ENCODE measurements at places on chromosomes 7 and 10.

GRCh38 chr7:26700386-26700785, 164.0 kb downstream of the SKAP2 start:
- DNase-seq, result no peak

DNA sequence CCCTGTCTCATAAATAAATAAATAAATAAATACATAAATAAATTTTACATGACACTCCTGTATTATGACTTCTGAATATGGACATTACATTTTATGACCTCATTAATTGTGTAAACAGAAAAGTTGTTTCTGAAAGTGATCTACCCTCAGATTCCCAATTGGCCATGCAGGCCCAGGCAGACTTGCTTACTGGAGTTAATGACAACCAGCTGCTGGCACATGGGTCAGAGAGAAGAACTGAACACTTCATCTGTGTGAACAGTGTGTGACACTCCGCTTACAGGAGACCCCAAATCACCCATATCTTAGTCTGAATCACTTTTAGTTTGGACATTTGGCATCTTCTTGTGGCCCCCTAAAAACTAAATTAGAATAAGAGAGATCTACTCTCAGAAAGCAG, 31.4 kb downstream of the PARP12 start:
- no peak for DNase-seq

DNA sequence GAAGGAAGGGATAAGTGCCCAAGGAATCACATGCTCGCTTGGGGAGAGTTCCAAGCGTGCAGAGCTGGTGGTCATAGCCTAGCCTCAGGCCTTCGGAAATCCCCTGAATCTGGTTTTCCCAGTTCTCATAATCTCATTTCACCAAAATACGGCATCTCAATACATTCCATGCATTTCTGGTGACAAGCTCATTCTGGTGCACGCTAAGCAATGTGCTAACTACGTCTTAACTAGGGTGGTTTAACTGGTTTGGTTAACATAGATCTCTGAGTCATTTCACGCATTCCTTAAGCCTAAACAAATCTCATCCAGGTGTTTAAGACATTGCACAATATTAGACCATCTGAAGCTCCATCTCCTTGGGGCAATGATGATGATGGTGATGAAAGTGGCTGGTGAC, 72.9 kb upstream of the STEAP1B start:
- peak; percentile 80 for DNase-seq

DNA sequence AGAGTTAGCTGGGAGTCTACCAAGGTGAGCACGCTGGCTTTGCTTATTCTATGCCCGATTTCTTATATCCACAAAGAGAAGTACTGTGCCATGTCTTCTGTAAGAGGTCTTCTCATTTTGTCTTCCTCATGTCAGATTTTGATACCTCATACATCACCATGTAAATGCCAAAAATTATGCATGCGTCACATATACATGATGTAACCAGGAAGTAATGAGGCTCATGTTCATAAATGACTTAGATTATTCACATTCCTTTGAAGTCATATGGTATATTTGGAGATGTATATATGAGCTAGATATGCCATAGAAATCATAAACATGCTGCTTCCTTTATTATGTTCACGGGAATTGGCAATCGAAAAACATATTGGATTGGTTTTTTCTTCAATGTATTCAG, 97.7 kb upstream of the CELF2 start:
- no peak for DNase-seq

GRCh38 chr7:21542891-21543527, at the start of gene DNAH11:
Gene DNAH11, plus strand, starts transcription at chr7:21543039. Its CDS starts 207 bp downstream, at chr7:21543246.
- no peak for DNase-seq

DNA sequence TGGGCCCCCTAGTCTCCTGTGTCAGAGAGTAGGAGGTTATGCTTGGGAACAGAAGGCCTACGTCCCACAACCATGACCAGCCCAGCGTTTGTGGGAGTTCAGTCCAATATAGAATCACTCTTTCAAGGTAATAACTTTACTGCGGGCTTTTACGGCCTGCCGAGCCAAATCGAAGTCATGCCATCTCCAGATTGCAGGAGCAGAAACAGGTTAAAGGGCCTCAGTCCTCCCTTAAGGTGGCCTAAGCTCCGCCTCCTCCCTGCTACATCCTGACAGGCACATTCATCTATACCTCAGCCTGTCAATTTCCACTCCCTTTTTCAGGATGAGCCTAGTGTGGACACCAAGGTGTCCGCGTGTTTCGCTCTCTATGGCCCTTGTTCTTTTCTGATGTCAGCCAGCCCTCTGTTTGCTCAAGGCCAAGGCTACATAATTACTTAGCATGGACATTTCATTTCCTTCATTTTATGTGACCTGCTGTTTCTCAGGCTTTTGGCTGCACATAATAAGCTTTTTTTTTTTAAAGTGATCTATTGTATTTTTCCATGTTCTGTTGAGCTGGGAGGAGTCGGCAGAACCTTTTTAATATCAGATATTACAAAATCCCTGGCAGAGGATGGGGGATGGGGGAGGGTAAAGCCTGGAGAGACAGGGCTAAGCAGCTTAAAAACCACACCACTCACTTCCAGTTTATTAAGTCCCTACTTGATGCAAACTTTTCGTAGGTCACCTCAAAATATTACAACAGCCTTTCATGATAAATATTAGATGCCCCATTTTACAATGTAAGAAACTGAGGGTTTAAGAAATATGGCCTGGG, 84.6 kb downstream of the CACNB2 start:
- no peak for DNase-seq

- no peak for DNase-seq
Measured at GRCh38 chr10:61475449-61475873, 22.3 kb upstream of the TMEM26 start.

DNA sequence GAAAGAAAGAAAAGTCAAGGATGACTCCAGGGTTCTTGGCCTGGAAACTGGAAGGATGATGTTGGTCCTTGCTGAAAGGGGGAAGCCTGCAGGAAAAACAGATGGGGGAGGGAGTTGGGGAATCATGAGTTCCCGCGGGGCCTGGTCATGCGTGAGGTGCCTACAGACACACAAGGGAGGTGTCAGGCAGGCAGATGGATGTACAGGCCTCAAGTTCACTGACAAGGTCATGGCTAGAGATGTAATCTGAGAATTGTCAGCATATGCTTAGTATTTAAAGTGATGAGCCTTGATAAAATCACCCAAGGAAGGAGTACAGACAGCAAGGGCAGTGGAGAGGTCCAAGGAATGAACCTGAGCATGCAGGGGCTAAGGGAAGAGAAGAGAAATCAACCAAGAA, 46.8 kb downstream of the DLG5 start:
- DNase-seq, result no peak

- peak; percentile 27 for DNase-seq
Measured at GRCh38 chr10:96511044-96511945, 2.4 kb downstream of the TLL2 start.

DNA sequence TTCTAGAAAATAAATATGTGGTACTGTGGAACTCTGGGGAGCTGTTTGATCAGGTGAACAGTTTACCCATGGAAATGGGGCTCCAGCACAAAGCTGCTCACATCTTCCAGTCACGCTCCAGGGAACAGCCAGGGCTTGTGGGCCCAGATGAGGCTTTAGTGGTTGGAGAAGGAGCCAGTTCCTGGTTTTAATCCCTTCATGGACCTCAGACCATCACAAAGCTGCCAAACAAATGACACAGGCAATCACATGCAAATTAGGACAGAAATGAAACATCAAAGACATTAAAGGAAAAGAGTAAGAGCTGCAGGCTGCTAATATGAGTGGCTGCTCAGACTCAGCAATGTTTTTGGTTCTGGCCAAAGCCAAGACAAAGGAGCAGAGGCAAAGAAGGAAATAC, 2.2 kb upstream of the ATP6V0E2 start:
- no peak for DNase-seq

GRCh38 chr10:91036807-91037411, 116.0 kb upstream of the ANKRD1 start:
- DNase-seq, result no peak

- DNase-seq, result no peak
Measured at GRCh38 chr10:70508912-70509756, 30.6 kb downstream of the PALD1 start.

- DNase-seq, result no peak
Measured at GRCh38 chr7:7119729-7120128, 62.6 kb upstream of the C1GALT1 start.

DNA sequence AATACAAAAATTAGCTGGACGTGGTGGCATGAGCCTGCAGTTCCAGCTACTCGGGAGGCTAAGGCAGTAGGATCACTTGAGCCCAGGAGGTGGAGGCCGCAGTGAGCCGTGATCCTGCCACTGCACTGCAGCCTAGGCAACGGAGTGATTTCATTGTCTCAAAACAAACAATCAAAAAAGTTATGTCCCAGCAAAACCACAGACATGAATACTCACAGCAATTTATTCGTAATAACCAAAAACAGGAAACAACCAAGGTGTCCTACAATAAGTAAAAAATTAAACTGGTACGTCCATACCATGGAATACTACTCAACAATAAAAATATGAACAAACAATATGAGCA, 11.6 kb upstream of the CYTH3 start:
- DNase-seq, result no peak

DNA sequence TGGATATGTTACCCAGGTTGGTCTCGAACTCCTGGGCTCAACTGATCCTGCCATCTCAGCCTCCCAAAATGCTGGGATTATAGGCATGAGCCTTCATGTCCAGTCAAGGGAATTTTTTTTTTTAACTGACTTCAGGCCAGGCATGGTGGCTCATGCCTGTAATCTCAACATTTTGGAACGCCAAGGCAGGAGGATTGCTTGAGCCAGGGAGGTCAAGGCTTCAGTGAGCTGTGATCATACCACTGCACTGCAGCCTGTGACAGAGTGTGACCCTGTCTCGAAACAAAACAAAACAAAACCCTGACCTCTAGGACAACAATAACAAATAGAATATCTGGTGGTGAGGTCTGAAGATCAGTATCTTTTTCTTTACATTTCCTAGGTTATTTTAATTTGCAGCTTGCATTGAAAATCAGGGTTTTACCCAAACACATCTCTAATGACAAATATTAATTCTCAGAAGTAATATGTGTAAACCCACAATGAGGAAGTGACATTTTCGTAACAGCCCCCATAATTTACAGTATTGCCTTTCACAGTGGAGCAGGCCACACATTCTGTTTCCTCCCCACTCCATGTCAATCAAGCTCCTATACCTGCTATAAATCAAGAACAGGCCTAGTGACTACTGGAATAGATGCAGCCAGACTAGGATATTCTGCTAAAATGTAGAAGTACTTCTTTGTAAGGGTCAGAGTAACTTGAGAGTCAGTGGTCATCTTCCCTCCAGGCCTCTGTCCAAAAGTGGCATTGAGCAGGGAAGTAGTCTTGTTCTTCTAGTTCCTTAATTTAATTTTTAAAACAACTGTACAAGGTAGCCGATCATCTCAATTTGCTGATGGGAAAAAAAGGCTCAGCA, 43.3 kb upstream of the ECHDC3 start:
- no peak for DNase-seq

DNA sequence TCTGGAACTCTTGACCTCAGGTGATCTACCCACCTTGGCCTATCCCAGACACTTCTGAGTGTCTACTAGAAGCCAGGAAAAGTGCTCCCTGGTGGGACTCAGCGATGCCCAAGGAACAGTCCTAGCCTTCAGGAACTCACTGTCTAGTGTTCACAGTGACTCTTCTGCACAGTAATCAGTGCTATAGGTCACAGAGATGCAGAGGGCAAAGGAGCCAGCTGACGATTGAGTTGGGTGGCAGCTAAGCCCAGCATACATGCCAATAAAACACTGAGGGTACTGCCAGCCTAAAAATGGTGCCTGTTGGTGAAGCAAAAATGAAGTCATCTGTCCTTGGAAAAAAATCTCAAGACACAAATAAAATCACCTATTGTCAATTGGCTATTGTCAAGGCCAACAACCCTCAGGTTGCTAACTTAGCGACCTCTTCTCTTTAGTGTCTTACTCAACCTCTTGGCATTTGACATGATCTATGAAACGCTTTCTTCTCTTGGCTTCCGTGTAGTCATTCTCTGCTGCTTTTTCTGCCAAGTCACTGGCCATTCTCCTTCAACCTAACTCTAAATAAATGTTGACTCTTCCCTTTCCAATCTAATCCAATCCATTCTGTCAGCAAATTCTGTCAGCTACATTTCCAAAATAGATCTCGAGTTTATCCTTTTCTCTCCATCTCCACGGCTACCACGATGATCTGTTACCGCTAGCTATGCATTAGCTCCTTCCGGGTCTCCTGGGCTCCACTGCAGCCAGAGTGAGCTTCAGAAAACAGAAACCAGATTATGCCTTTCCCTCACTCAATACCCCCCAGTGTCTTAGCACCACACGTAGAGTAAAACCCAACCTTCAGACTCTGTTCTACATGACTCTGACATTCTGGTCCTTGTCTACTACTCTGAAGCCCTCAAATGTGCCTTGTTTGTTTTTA, 99.2 kb downstream of the ATXN7L1 start:
- DNase-seq, result no peak

DNA sequence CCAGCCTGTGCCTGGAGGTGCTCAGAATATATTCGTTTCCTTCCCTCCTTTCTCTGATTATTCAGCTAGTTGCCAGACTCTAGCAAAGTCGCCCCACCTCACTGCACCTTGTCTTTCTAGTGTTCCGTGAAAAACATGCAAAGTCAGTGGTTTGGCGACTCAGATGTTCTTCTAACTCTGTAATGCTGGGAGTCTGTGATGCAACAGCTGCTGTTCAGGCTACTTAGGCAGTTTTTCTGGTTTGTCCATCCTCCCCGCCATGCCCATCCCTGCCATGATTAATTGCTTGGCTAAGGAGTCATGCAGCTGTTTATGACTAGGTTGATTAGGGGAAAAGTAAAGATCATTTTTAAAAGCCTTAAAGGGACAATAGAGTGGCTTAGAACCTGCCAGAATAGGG, 99.4 kb downstream of the MTPN start:
- peak; percentile 66 for DNase-seq

- no peak for DNase-seq
Measured at GRCh38 chr7:128928882-128929788, 8.6 kb upstream of the IRF5 start.

GRCh38 chr10:69097729-69098128, 9.8 kb downstream of the SRGN start:
- DNase-seq, result no peak

DNA sequence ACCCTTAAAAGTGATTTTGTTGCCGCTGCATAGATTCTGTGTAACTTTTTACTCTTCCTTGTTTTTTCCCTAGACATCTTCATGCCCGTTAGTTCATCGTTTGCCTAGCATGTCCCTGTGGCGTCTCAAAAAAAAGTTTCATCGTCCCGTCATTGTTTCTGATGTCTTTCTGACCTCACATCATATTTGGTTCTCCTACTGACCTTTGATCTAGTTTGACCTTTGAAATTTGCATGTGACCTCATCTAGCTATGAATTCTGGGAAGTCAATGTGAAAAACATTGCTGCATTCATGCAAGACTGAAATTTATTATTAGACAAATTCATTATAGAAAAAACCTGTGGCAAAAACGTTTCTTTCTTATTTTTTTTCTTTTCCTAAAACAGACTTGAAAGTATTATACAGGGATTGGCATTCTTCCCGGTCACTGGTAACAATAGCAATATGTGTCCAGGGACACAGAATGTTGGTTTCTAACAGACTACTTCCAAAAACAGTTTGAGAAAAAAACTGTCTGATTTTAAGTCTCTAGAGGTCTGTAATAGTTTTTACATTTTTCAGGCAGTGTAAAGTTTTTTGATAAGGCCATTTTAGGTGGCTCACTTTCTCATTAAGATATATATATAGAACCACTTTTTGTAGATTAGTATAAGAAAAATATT, 280.9 kb downstream of the USP6NL start:
- DNase-seq, result peak; percentile 11

All from H4 (cell line).